ENCODE measurements at places on chromosomes 12 and 14.

- no peak for DNase-seq
- H3K27me3 ChIP-seq, result no peaks in the 10 kb centered on the region
- no peaks in the 10 kb centered on the region for H3K4me1 ChIP-seq
- H3K36me3 ChIP-seq, result no peaks in the 10 kb centered on the region
- H3K27ac ChIP-seq, result no peak overlapping the region
These were observed 477.5 kb downstream of the RMST start for GRCh38 chr12:97940105-97940504.

- H3K4me1 ChIP-seq, result no peaks in the 10 kb centered on the region
- DNase-seq, result no peak
- no peaks in the 10 kb centered on the region for H3K36me3 ChIP-seq
- no peaks in the 10 kb centered on the region for H3K27me3 ChIP-seq
- H3K27ac ChIP-seq, result no peak overlapping the region
These were observed 9.3 kb downstream of the TESPA1 start for GRCh38 chr12:54975272-54975671.

DNA sequence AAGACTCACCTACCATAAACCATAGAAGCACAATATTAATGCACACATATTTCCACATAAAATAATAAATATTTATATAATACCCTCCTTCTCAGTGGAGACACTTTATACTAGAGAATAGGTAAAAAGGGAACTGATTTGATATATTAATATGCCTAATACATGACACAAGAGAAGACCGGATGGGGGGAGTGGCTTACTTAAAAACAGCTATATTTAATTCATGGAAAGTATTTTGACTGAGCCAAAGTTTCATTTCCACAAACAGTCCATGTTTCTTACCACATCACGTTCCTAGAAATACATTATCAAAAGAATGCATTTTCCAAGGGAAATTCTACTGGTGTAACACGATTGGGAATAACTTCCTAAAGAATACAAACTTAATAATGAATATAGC, 63.4 kb downstream of the ITPR2 start:
- H3K4me3 ChIP-seq, result no peak overlapping the region
- DNase-seq, result no peak
- H3K27me3 ChIP-seq, result no peaks in the 10 kb centered on the region
- H3K27ac ChIP-seq, result no peak overlapping the region
- H3K36me3 ChIP-seq, result no peaks in the 10 kb centered on the region

GRCh38 chr12:11689591-11690186, 40.2 kb downstream of the ETV6 start:
- peaks cover 27% of the 10 kb centered on the region for H3K4me1 ChIP-seq
- no peak overlapping the region for H3K27ac ChIP-seq
- H3K4me3 ChIP-seq, result no peak overlapping the region
- no peaks in the 10 kb centered on the region for H3K27me3 ChIP-seq

GRCh38 chr12:75838309-75838708, 193.3 kb downstream of the PHLDA1 start:
- no peaks in the 10 kb centered on the region for H3K4me1 ChIP-seq
- no peak overlapping the region for H3K27ac ChIP-seq
- H3K4me3 ChIP-seq, result no peak overlapping the region
- H3K36me3 ChIP-seq, result no peaks in the 10 kb centered on the region

DNA sequence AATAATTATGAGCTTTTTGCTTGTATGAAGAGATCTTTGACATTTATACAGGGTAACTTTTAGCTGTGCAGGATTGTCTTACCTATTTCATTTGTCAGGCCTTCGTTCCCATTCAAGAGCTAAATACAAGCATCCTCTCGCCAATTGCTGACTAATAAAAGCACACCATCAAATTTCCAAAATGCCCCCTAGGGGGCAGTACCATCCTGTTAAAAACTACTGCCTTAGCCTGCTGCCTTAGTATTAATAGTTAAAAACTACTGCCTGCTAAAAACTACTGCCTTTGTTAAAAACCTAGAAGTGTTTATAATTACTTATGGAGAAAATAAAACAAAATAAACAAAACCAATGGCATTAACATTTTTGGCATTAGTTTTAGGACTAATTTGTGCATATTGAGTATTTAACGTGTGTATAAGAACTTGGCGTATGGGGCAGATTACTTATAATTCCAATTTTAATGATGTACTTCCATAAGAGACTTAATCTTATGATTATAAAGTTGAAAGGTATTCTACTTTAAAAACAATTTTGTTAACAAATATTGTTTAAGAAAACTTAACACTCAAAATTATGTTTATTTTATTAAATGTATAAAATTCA, 3.0 kb upstream of the IFI27L2 start:
- H3K27me3 ChIP-seq, result no peaks in the 10 kb centered on the region
- no peak for DNase-seq

DNA sequence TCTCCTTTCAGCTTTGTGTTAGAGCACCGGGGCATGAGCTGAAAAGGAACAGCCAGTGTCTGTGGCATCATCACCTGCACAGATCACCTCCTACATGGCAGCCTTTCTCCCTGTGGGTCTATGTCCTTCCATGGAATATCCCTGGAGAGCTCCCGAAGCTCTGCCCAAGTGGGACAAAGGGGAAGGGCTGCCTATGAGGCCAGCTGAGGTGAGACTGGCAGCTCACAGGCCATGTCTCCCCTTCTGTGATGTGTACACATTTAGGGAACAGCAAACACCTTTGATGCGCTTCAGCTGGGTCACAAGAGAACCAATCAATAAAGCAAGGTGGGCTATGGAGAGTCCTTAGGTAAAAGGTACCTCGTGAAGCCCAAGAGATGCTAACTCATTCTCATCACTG, 4.1 kb downstream of the PROX2 start:
- H3K27me3 ChIP-seq, result no peaks in the 10 kb centered on the region
- no peaks in the 10 kb centered on the region for H3K36me3 ChIP-seq
- peaks cover 5% of the 10 kb centered on the region for H3K4me1 ChIP-seq
- H3K27ac ChIP-seq, result no peak overlapping the region
- DNase-seq, result no peak

DNA sequence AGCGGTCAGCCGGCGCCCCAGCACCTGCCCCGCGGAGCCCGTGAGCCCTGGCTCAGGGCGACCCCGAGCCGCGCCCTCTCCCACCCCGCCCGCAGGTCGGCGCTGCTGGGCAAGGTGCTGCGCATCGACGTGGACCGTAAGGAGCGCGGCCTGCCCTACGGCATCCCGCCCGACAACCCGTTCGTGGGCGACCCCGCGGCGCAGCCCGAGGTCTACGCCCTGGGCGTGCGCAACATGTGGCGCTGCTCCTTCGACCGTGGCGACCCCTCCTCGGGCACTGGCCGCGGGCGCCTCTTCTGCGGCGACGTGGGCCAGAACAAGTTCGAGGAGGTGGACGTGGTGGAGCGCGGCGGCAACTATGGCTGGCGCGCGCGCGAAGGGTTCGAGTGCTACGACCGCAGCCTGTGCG, 14.4 kb downstream of the HHIPL1 start:
- H3K4me1 ChIP-seq, result peaks cover 7% of the 10 kb centered on the region
- no peaks in the 10 kb centered on the region for H3K36me3 ChIP-seq
- H3K4me3 ChIP-seq, result peak overlapping the region; percentile 15
- DNase-seq, result peak; percentile 84
- H3K27ac ChIP-seq, result no peak overlapping the region

DNA sequence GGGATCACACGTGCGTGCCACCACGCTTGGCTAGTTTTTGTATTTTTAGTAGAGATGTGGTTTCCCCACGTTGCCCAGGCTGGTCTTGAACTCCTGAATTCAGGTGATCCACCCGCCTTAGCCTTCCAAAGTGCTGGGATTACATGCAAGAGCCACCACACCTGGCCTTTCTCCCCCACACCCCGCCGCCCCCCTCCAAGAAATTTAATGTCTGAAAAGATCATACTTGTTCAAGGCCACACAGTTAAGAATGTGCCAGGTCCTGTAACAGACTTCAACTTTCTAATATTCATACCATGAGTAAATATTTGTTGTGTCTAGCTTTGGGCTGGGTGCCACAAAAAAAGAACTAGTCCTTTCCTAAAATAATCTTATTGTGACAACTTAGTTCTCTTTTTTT, 9.1 kb downstream of the GATC start:
- peaks cover 56% of the 10 kb centered on the region for H3K36me3 ChIP-seq
- no peaks in the 10 kb centered on the region for H3K4me1 ChIP-seq
- DNase-seq, result no peak
- no peak overlapping the region for H3K4me3 ChIP-seq
- H3K27me3 ChIP-seq, result no peaks in the 10 kb centered on the region

GRCh38 chr14:94330857-94331256, 7.7 kb upstream of the SERPINA6 start:
- no peak for DNase-seq
- no peak overlapping the region for H3K4me3 ChIP-seq
- H3K27ac ChIP-seq, result no peak overlapping the region
- no peaks in the 10 kb centered on the region for H3K4me1 ChIP-seq
- H3K36me3 ChIP-seq, result no peaks in the 10 kb centered on the region
- no peaks in the 10 kb centered on the region for H3K27me3 ChIP-seq

DNA sequence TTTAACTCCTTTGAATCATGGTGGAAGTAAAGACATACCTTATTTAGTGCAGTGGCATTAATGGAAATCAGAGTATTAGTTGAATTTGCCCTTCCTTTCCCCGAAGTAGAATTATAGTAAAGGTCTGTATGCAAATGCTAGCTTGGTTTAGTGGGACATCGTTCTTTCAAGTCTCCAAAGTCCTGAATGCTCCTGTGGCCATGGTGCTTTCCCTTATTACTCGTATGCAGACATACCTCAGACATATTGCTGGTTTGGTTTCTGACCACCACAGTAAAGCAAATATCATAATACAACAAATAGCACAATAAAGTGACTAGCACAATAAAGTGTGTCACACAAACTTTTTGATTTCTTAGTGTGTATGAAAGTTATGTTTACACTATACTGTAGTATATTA, 52.3 kb downstream of the MNAT1 start:
- H3K4me1 ChIP-seq, result peaks cover 5% of the 10 kb centered on the region
- H3K4me3 ChIP-seq, result no peak overlapping the region
- no peak overlapping the region for H3K27ac ChIP-seq
- DNase-seq, result no peak

DNA sequence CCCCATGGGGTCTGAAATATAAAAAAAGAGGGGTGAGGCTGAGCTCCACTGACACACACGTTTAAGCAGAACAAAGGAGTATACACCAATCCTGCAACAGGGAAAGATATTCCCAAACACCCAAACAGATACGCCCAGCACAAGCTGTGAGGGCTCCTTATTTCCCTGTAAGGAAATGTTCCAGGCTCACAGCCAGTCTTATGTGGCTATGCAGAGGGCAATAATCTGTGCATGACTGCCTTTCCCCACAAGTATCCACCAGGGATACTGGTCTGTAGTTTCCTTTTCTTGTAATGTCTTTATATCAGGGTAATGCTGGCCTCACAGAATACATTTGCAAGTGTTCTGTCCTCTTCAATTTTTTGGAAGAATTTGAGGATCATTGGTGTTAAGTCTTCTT, 141.7 kb upstream of the DAAM1 start:
- no peaks in the 10 kb centered on the region for H3K27me3 ChIP-seq
- H3K27ac ChIP-seq, result no peak overlapping the region
- no peaks in the 10 kb centered on the region for H3K4me1 ChIP-seq
- no peak overlapping the region for H3K4me3 ChIP-seq
- DNase-seq, result no peak

- H3K27me3 ChIP-seq, result no peaks in the 10 kb centered on the region
- no peak overlapping the region for H3K4me3 ChIP-seq
- no peaks in the 10 kb centered on the region for H3K36me3 ChIP-seq
- DNase-seq, result no peak
- H3K27ac ChIP-seq, result no peak overlapping the region
These were observed 1206.6 kb upstream of the TMEM132C start for GRCh38 chr12:127060310-127060847.

GRCh38 chr14:32225378-32225920, 22.4 kb upstream of the RNU6-8 start:
- H3K4me3 ChIP-seq, result no peak overlapping the region
- H3K4me1 ChIP-seq, result no peaks in the 10 kb centered on the region
- no peaks in the 10 kb centered on the region for H3K27me3 ChIP-seq

- no peak overlapping the region for H3K4me3 ChIP-seq
- no peaks in the 10 kb centered on the region for H3K27me3 ChIP-seq
- H3K36me3 ChIP-seq, result no peaks in the 10 kb centered on the region
- H3K4me1 ChIP-seq, result peaks cover 36% of the 10 kb centered on the region
These were observed 104.7 kb downstream of the PRKCH start for GRCh38 chr14:61426048-61426447.

DNA sequence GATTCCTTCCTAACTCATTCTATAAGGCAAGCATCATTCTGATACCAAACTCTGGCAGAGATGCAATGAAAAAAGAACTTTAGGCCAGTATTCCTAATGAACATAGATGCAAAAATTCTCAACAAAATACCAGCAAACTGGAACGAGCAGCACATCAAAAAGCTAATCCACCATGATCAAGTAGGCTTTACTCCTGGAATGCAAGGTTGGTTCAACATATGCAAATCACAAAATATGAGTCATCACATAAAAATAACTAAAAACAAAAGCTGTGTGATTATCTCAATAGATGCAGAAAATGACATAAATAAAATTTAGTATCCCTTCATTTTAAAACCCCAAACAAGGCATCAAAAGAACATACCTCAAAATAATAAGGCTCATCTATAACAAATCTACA, 98.9 kb downstream of the ACSS3 start:
- H3K27me3 ChIP-seq, result no peaks in the 10 kb centered on the region
- no peaks in the 10 kb centered on the region for H3K4me1 ChIP-seq
- H3K4me3 ChIP-seq, result no peak overlapping the region
- no peaks in the 10 kb centered on the region for H3K36me3 ChIP-seq
- no peak for DNase-seq

- peak; percentile 76 for DNase-seq
- no peaks in the 10 kb centered on the region for H3K4me1 ChIP-seq
- no peaks in the 10 kb centered on the region for H3K36me3 ChIP-seq
- H3K27ac ChIP-seq, result no peak overlapping the region
- no peaks in the 10 kb centered on the region for H3K27me3 ChIP-seq
These were observed 9.4 kb upstream of the WNT5B start for GRCh38 chr12:1619587-1619986.

DNA sequence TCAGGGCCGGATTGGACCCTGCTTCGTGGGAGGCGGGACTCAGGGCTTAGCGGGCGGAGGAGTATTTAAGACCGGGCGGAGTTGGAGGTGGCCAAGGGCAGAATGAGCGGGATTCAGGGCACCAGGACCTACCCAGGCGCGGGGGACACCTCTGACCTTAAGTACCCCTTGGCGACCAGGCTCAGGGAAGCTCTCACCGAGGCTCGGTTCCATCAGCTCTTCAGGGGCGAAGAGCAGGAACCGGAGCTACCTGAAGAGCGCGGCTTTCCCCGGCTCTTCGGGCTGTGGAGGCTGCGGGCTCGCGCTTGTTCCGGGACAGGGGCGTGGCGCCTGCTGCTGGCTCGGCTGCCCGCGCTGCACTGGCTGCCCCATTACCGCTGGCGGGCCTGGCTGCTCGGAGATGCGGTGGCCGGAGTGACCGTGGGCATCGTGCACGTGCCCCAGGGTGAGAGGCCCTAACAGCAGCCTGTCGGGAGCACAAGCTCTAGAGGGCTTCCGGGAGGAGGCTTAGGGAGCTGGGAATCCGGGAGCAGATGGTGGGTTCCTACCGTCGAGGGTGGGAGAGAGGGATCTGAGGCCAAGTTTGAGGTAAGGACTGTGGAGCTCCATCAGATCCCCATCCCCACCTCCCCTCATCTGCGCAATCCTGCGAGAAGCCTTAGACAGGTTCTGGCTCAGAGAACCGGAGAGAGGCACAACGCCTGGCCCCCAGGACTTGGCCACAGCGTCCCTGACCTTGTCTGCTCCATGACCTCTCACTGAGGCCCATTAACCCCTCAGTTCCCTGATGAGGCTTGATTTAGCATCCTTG, 8.4 kb downstream of the ARHGEF25 start:
- H3K4me3 ChIP-seq, result no peak overlapping the region
- peak; percentile 54 for DNase-seq
- H3K36me3 ChIP-seq, result no peaks in the 10 kb centered on the region
- H3K27ac ChIP-seq, result no peak overlapping the region
- peaks cover 14% of the 10 kb centered on the region for H3K4me1 ChIP-seq
